IPS DF 19.7 (cell line): ENCODE measurements at places on chromosomes 2 and 18.

DNA sequence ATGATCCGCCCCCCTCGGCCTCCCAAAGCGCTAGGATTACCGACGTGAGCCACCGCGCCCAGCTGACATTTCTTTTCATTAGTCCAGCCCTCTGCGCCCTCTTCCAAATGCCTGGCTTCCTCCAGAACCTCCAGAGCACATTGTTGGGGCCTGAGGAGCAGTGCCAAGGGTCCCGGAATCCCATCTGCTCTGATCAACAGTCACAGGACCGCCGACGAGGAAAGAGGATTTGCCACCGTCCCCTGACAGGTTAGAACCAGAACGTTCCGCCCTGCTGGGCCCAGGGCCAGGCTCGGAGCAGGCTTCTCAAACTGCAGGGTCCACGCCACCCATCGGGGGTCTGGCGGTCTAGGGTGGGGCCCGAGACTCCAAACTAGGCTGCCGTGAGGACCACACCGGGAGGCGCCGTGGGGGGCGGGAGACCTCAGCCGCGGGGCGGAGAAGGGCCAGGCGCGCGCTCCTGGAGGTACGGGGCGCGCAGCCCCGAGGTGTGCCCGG, 36.9 kb upstream of the ITM2C start:
- DNase-seq = no peak

- DNase-seq = no peak
Measured at GRCh38 chr2:97745474-97746174, 32.2 kb downstream of the ZAP70 start.

DNA sequence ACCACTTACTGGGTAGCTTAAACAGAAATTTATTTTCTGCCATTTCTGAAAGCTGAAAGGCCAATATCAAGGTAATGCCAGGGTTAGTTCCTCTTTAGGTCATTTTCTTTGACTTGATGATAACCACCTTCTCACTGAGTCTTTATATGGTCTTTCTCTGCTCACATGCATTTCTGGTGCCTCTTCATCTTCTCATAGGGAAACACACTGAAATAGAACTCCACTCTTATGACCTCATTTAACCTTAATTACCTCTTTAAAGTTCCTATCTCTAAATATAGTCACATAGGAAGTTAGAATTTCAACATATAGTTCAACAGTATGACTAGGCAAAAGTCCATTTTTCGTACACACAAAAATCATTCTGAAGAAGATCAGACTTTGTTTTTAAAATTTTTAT, 616.8 kb upstream of the VRK2 start:
- DNase-seq = no peak

DNA sequence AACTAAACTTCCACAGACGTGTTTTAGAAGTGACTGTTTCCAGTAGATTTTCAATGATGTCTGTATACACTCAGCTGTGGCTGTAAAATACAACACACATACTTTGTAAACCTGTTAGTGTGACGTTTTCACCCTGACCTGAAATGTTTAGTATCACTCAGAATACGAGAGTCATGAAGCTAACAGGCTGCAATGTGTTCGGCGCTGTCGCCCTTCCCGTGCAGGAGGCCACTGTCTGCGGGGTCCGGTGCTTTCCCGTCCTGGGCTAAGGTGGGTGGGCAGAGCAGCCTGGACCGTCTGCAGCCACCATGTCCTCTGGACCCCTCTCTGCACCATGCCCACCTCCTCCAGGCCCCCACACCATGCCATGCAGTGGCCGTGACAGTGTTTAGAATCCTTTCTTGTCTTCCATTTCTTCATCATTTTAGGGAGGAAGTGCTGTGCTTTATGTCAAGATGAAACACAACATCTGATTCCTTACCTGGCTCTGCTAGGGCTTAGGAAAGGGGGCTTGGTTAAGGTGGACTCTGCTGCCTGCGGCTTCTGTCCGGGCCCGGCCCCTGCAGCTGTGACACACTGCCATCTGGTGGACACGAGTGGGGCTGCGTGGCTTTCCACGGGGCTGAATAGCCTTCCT, 53.8 kb upstream of the RBM44 start:
- no peak for DNase-seq

- DNase-seq = no peak
Measured at GRCh38 chr2:218979846-218980734, 4.9 kb downstream of the FEV start.

- no peak for DNase-seq
Measured at GRCh38 chr2:101710471-101711318, 13.2 kb downstream of the MAP4K4 start.

DNA sequence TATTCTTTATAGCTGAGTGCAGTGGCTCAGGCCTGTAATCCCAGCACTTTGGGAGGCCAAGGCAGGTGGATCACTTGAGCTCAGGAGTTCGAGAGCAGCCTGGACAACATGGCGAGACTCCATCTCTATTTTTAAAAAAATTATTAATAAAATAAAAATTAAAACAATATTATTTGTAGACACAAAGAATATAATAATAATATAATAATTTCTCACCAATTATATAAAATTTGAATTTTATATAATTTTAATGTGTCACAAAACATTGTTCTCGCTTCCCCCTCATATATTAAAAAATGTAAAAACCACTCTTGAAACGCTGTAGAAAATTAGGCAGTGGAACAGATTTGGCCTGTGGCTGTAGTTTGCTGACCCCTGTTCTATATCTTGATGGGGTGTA, 5.6 kb upstream of the KDM3A start:
- no peak for DNase-seq

- no peak for DNase-seq
Measured at GRCh38 chr18:72833471-72833870, 34.3 kb downstream of the NETO1 start.

DNA sequence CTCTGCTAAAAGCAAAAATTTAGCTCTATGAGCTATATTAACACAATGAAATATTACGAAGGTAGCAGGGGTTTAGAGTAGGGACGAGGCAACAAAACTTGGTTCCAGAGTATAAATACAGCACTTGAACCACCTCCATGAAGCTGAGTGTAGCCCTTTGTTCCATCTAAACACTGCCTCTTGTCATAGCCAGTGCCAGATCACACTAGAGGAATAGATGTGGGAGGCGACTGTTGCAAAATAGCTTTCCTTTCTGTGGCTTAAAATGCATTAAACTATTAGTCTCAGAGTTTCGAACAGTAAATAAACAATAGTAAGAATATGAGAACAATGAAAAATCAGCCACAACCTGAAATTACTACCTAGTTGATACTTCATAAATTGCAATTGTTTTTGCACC, 29.8 kb downstream of the PIEZO2 start:
- no peak for DNase-seq

GRCh38 chr2:52340171-52340570, 1308.2 kb upstream of the NRXN1 start:
- no peak for DNase-seq

DNA sequence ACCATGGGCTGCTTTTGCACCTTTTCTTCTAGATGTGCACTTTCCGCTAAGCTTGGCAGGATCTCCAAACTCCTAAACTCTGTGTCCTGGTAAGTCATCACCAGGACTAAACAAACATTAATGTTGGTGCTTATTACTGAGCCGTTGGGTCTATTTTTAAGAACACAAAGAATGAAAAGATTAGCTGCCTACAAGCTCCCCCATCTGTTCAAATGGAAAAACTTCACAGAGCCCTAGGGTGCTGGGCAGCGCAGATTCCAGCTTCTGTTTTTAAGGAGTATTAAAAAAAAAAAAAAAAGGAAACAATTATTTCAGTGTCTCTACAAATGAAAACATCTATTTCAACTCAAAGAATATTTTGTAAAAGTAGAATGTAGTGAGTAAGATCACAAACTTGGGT, 97.8 kb upstream of the AQP4 start:
- no peak for DNase-seq
